ENCODE measurements at places on chromosomes 11 and 22.

DNA sequence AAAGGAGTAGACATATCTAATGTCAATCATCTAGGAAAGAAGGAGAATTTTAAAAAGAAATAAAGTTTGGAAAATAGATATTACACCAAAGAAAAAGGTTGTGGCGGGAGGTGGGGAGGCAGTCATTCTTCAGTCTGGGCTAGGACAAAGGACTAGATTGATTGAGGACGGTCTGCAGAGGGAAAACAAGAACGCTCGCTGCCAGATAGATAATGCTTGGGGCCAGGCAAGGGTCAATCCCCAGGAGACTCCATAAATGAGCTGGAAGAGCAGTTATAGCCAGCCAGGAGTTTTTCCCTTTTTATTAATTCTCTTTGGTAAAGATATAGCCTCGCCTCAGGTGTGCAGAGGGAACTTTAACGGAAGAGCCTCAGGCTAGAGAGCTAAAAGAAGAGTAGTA, 6.3 kb downstream of the TRPC6 start:
- DNase-seq: no peak

GRCh38 chr11:34345540-34345876, 12.3 kb downstream of the ABTB2 start:
- no peak for DNase-seq

- no peak for DNase-seq
Measured at GRCh38 chr11:57275582-57275981, 38.5 kb upstream of the APLNR start.

DNA sequence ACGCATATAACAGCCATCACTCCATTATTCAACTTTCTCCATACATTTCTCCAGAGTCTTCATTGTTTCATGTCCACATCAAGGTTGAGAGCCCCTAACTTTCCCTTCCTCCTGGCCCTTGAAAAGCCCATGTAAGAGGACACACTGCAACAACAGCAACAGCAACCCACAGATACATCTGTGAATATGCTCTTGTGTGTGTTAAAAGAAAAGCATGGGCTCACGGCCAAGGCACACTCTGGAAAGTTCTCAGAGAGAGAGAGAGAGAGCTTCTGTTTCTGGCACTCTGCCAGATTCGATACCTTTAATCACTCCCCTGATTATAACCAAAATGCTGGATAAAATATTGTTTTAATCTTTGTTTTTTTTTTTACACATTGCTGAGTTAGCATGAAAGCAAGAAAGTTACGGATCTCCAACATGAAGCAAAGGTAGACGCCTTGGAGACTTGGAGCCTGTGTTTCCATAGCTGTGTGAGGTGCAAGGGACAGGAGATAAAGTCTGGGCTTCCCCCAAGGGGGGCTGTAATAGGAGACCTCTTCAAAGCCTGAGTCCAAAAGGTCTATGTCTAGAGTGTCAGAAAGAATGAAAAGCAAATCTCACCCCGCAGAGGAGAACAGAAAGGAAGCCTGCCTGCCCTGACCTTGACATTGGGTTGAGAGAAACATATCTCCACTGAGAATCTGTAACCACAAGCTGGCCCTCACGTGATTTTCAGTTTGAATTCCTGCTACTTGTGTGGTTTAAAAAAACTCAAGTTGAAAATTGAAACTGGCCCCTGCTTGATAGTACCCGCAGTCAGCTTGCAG, 33.7 kb upstream of the MPPED1 start:
- no peak for DNase-seq

DNA sequence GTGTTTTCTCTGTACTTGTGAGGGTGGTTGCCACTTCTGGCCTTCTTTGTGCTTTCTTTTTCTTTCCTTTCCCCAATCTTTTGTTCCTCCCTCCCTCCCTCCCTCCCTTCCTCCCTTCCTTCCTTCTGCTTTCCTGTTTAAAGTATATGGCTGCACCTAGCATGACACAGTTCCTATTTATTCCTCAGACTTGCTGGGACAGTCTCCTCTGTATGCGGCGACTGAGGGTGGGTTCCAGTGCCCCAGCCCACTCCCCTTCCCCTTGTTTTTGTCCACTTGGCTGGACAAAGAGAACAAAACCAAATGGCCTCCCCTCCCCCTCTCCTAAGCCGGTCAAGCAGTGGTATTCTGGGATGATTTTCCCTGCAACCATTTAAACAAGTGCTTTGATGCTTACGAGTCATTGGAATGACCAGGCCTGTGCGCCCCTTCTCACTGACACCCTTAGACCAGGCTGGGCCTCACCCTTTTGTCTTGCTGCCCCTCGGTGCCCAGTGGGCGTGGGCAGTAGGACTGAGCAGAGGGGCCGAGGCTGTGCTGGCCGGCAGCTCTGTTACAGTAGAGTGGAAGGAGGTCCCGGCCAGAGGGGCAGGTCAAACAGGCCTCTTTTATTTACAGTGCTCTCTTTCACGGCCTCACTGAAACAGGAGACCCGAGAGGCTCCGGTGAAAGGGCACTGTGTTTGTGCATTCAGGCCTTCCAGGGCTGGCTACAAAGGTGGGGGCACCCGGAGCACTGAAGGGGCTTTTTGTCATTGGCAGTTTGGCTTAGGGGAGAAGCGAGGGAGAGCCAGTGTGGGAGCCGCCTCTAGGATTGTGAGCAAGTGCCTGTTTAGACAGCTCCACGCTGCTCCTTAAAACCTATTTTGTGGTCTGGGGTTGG, 32.2 kb downstream of the ZBTB16 start:
- no peak for DNase-seq

GRCh38 chr11:16771350-16772140, 33.1 kb downstream of the C11orf58 start:
- DNase-seq: no peak

DNA sequence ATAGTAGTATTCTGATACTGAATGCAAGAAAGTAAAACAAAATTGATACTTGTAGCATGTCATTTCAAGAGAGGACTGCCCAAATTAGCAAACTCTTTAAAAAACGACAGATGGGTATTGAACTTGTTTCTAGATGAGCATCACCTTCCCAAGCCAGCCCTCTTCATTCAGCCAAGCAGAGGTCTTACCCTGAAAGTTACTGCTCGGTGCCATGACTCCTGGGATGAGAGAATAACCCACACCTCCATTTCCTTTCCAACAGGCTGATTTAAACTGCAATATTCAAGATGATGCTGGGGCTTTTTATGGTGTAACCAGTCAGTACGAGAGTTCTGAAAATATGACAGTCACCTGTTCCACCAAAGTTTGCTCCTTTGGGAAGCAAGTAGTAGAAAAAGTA, 84.5 kb upstream of the RASSF10 start:
- DNase-seq: no peak

GRCh38 chr11:94588366-94588942, 21.3 kb downstream of the PIWIL4 start:
- no peak for DNase-seq
